Testis (tissue), 5 donors: ENCODE measurements at places on chromosomes 3 and 15. TPM values are rescaled to one million over a fixed set of nuclear protein-coding genes. Genes with fewer than 3 reads are reported as not detected.

- no peak for DNase-seq
Observed at GRCh38 chr3:81105789-81106488, 655.5 kb downstream of the GBE1 start.

GRCh38 chr3:39124876-39125840, 17.7 kb downstream of the TTC21A start:
- DNase-seq, result no peak

GRCh38 chr15:96412906-96413231, 82.4 kb downstream of the NR2F2 start:
- DNase-seq, result no peak

Gene PARP15
- total RNA-seq, result 4.8 TPM

Gene DISP2
- 4.4 TPM for total RNA-seq
